NCI-H2171 treated with DMSO at 0.1 percent for 48 hours (cell line): ENCODE measurements at places on chromosomes 3 and 15.

DNA sequence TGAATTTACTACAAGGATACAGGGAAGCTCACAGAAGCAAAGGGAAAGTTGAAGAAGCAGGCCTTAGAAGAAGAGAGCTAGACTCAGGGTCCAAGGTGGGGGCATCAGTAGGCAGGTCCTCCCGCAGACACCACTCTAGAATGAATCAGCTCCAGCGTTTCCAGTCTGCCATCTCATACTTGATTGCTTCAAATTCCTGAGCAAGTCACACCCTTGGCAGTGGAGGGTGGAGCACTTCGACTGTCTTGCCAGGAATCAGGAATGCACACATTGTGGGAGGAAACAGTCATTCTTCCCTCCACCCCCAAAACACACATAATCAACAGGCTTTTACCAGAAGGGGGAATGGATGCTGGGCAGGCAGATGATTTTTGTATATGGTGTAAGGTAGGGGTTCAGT is 78.5 kb downstream of the CHCHD6 start:
- no peak for DNase-seq

- no peak for DNase-seq
These were observed 381.6 kb downstream of the FOXP1 start for GRCh38 chr3:71201939-71202338.

DNA sequence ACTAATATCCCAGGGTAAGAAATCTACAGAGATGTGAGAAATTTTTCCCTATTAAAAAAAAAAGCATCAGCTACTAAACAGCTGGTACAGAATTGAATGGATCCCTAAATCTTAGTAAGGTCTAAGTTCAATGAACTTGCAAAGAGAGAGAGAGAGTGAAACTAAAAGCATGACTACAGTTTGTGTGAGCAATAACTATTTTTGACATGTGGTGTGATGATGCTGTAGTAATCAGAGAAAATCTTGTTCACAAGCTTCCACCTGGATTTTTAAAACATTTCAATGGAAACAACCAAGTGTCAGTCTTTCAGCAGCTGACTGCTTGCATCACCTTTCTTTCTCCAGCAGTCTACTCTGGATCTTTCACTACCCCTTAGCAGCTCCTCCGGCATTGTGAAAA is 45.2 kb upstream of the ABI3BP start:
- no peak for DNase-seq

GRCh38 chr3:139477710-139478640 is 1.7 kb upstream of the RBP2 start:
- no peak for DNase-seq

- DNase-seq = no peak
These were observed 67.7 kb downstream of the CHRNA7 start for GRCh38 chr15:32098033-32098432.

DNA sequence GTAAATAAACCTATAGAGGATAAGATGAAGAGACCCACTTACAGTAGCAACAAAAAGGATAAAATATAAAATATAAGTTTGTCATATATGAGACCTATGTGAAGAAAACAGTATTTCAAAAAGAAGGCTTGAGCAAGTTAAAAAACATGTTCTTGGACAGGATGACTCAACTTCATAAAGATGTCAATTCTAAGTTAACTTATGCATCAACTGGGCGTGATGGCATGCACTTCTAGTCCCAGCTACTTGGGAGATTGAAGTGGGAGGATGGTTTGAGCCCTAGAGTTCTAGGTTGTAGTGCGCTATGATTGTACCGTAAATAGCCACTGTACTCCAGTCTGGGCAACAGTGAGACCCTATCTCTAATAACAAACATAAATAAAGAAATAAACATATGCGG is 59.7 kb downstream of the PDCD6IP start:
- no peak for DNase-seq

GRCh38 chr3:69806735-69807438 is 67.6 kb downstream of the MITF start:
- DNase-seq = no peak

- no peak for DNase-seq
These were observed 84.3 kb upstream of the ABI3BP start for GRCh38 chr3:101077361-101078011.

GRCh38 chr3:4633078-4634004 is 140.2 kb downstream of the ITPR1 start:
- DNase-seq = peak; percentile 41

DNA sequence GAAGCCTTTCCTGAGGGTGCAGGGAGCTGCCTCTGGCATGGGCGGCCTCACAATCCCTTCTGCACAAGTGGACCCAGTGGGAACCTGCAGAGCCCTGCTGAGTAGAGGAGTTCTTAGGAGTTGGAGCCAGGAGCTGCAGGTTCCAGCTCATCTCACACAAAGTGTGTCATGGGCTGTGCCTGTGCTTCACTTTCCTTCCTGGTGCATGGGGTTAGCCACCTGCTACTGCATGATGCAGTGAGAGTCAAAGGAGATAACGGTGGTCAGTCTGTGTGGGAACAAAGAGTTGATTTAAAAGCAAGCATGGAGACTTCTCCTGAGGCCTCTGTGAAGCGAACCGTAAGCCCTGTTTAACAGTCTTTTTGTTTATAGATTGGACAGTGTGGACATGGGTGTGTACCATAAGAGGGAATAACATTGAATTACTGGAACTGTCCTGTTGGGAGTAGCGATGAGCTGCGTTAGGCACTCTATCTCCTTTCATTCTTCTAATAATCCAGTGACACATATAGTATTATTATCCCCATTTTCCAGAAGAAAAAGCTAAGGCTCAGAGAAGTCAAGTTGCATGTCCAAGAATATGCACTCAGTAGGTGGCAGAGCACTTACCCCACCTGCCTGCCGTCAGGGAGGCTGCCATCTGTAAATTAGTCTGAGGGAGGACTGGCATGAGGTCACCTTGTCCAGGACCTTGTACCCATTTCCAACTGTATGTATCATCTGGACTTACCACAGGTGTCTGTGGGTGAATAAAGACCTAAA is 68.7 kb upstream of the PRR23C start:
- no peak for DNase-seq

- DNase-seq = no peak
These were observed 1.3 kb downstream of the SMCO1 start for GRCh38 chr3:196513697-196514349.

GRCh38 chr3:39021029-39021428 is 30.7 kb downstream of the SCN11A start:
- no peak for DNase-seq

DNA sequence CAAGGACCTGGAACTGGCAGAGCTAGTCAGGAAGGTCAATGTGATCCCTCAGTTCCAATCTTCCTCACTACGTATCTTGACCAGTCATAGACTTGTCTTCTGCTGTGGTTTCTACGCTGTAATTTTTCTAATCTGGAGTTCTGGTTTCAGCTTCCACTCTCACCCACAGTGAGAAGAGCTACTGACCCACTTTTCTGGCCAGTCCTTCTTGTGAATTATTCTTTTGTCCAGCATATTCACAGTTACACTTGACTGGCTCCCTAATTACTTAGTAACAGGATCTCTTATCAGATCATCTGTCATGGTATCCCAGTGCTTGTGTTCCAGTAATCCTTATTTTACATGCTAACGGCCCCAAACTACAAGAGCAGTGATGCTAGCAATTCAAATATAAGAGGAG is 72.4 kb upstream of the MME start:
- no peak for DNase-seq

DNA sequence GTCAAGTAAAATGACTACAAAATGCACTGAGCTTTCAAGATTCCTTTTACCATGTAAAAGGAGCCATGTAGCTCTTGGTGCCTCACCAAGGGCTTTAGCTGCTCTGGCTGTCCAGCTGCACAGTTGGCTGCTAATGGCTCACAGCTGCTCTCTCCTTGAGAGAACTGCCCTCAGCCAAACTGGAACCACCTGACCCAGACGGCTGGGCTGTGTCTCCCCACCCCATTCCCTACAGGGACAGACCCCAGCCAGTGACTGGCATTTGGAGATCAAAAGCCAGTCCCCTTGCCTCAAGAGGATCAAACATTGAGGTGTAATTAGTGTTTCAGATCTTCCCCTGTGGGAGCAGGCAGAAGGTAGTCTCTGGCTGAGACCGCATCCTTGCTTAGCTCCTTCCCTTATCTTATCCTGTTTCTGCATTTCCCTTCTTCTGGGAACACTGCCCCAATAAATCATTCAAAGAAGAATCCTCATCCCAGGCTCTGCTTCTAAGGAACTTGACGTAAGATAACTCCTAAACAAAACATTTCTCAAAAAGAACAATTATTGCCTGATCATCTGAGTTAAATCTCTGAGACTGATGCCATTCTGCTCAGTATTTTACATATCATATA is 28.6 kb upstream of the UBE2E2 start:
- DNase-seq = no peak

DNA sequence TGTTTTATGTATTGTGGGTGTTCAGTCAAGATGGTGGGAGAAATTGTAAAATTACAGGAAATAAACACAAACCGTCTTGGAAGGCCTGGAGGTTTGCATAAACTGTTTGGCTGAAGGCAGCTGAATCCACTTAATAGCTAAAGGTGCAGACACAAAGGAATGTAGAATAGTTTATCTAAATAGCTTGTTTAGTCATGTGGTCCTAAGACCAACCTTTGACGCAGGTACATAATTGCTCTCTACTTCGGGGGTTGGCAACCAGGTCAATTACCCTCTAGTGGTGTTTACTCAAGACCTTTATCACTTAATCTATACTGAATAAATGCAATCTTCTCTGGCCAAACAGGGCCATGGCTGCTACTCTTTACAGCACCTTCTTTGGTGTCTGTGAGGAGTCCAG is 502.8 kb downstream of the IGSF11 start:
- DNase-seq = no peak

DNA sequence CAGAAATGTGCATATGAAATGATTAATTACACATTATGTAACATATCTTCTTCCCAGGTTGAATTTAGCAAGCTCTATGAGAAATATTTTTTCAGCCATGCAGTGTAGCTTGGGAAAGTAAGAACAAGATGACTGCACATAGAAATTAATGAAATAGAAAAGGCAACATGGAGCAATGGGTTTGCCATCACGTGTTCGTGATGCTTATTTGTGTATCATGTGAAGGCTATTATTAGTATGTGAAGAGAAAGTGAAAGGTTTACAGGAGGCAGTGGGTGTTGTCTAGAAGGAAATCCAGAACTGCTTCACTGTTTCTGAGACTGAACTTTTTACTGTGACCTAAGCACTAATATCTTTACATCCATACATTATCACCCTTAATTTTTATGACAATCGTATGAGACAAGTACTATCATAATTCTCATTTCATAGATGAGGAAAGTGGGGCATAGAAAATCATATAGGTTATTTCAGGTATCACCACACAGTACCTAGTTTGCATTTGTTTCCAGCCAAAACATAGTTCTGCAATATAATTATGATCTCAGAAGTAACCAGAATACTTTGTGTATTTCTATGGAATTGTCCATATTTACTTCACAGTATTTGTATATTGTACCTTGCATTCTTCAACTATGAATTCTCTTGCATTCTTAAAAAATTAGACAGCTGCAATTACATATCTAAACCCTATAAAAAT is 14.9 kb downstream of the SERPINI1 start:
- no peak for DNase-seq

- no peak for DNase-seq
These were observed 12.3 kb upstream of the LMCD1 start for GRCh38 chr3:8489278-8489792.

DNA sequence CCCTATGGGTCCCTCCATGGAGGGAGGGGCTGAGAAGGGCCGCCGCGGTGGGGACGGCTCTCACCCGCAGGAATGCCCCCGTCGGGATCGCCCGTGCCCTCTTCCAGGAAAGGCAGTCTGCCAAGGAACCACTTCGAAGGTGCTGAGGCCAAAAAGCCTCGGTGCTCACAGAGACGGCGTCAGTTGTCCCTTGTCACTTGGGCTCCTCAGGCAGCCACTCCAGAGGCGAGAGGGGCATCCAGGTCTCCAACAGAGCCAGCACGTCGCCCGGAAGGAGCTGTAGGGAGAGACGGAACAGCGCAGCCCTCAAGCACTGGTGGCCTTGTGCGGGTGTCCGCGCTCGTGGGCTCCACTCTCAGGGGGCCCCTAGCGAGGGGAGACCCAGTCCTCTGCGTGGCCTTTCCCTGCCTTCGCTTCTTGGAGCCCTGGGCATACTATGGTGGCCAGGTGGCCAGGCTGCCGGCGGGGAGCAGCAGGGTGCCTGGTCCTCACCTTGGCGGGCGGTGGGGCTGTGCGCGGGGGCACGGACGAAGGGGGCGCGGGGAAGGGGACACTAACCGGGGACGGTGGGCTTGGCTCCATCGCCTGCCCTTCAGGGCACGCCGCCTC is 994 bp downstream of the MESP1 start:
- DNase-seq = peak; percentile 13

DNA sequence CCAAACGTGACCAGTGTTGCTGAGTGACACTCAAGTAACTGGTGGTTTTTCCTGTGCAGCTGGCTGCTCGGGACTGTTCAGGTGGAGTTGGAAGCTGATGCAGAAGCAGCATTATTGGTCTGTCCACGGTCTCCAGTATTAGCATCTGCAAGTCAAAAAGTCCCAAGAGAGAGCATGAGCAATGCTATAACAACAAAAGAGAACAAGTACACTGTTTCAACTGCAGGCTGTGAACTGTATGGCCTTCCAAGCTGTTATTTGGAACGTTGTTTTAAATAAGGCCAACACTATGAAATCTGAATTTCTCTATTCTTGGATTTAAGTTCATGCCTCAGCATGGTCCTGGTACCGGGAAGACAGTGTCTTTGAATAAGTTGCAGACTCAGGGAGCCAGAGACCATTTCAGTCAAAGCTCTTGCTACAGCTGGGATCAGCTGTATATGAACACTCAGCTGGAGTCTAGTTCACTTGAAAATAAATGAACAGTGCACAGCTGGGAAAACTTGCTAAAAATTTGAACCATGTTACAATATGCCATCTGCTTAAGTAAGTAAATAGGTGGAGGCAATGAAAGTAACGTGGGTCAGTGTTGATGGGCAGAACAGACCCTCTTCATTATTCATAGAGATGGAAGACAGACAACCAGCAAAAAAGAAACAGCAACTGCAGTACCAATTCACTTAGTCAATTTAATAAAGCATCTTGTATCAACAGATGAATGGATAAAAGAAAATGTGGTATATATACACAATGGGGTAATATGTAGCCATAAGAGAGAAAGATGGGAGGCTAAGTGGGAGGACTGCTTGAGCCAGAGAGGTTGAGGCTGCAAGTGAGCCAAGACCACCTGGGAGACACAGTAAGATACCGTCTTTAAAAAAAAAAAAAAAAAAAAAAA is 45.1 kb downstream of the NR1I2 start:
- no peak for DNase-seq

- DNase-seq = no peak
These were observed 104.4 kb downstream of the RPL22L1 start for GRCh38 chr3:170765419-170766078.

GRCh38 chr3:64160000-64160695 is 65.1 kb downstream of the PRICKLE2 start:
- DNase-seq = peak; percentile 37

- DNase-seq = no peak
These were observed 243.5 kb upstream of the TRIM42 start for GRCh38 chr3:140434261-140434905.

DNA sequence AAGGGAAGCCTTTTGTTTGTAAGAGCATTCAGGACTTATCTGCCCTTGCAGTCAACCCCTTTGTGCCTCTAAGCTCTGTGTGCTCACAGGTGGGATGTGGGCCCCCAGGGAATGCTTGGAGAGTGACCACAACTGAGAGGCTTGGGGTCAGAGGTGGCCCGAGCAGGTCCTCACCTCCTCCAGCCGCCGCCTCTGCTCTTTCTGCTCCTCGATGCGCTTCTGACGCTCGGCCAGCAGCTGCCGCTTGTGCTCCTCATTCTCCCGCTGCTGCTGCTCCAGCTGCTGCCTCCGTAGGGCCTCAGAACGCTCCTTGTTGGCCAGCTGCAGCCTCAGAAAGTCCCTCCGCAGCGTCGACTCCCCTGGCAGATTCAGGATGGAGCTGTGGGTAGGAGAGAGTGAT is 130.8 kb upstream of the SLC2A2 start:
- no peak for DNase-seq

GRCh38 chr3:141876381-141876890 is at the start of gene ATP1B3:
Gene ATP1B3 (plus strand): TSS chr3:141876643. CDS start chr3:141876802, 159 bp downstream.
- DNase-seq = peak; percentile 80
